ENCODE measurements at places on chromosomes 2 and 18.
A peak's percentile ranks its signal among the peaks of the same experiment; 100 is the strongest.

GRCh38 chr18:22946846-22947245 lies 13.7 kb downstream of the RBBP8 start:
- DNase-seq: no peak

DNA sequence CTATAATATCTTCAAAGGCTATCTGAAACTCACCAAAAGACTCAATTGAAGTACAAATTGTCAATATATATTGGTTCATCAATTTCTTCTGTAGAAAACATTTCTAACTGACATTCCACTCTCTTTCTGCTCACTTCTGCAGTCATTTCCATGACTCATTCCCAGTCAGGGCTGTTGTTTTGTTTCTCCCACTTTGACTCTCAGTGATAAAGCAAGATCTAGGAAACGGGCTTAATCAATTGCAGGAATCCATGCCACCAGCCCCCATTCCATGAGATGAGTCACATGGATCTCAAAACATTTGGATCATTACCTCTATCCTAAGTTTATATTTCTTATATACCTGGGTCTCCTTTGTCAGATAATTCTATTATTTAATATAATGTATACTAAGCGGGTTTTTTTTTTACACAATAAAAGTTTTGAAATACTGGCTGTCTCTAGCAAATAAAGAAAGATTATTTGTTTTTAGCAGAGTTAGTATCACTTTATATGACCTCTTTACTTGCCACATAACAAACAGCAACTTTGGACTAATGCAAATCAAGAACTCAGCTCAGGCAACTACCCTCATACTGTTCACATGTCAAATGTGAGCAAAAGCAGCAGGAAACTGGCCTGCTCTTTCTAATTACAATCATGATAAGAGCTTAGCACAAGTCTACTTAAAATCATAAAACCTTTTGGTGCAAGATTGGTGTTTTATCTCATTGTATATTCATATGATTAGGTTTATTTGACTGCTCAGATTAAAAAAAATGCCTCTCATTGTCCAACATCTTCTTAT lies 251.1 kb upstream of the PIK3C3 start:
- DNase-seq: no peak

DNA sequence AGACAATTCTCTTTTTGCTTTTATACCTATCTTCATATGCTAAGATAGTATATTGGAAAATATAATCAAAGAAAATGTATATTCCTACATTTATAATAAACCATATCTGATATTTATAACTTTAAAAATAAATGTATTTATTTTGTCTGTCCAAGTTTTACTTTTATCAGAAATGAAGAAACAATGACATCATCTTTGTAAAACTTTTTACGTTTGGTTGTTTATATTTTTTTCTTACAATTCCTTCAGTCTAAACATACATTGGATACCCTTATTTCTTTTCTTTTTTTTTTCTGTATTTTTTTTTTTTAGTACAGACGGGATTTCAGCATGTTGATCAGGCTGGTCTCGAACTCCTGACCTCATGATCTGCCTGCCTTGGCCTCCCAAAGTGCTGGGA lies 1577.0 kb upstream of the SLC39A10 start:
- no peak for DNase-seq

DNA sequence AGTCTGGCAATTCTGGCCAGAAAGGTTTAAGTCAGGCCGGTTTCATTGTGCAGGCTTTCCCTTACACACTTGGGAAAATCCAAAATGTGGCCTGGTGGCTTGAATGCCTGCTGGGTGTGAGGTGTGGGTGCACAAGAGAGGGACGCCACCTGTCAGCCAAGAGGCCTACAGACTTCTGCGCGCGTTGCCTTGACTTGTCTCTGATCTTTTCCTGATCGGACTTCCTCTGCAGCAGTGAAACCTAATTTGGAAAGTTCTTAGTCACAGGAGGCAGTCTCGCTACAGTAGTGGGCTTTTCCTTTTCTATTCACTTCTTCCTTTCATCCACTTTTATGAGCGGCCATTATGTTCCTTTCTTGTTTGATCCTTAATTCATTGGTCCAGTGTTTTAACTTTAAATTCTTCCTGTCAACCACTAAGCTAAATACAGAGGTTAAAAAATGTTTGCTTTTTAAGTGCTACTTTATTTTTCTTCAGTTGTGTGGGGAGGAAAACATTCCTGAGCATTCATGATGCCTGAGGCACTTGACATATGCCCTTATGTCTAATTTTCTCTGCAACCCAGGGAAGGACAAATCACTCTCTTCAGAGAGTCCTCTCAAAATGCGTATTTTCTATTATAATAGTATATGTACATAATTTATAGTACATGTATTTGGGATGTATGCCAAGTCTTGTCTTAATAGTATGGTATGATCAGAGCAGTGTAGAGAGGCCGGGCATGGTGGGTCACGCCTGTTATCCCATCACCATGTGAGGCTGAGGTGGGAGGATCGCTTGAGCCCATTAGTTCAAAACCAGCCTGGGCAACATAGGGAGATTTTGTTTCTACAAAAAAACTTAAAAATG lies 128.9 kb downstream of the WDSUB1 start:
- DNase-seq: no peak

- DNase-seq: peak; percentile 0
Measured at GRCh38 chr18:65206551-65207260, 544.1 kb upstream of the CDH7 start.

GRCh38 chr2:69279931-69280681 lies 106.9 kb downstream of the GFPT1 start:
- DNase-seq: no peak

- DNase-seq: no peak
Measured at GRCh38 chr18:56307354-56308170, 330.8 kb downstream of the TXNL1 start.

GRCh38 chr2:9690252-9690651 lies 59.5 kb upstream of the YWHAQ start:
- DNase-seq: no peak

- DNase-seq: no peak
Measured at GRCh38 chr2:180829261-180829660, 151.1 kb upstream of the UBE2E3 start.

DNA sequence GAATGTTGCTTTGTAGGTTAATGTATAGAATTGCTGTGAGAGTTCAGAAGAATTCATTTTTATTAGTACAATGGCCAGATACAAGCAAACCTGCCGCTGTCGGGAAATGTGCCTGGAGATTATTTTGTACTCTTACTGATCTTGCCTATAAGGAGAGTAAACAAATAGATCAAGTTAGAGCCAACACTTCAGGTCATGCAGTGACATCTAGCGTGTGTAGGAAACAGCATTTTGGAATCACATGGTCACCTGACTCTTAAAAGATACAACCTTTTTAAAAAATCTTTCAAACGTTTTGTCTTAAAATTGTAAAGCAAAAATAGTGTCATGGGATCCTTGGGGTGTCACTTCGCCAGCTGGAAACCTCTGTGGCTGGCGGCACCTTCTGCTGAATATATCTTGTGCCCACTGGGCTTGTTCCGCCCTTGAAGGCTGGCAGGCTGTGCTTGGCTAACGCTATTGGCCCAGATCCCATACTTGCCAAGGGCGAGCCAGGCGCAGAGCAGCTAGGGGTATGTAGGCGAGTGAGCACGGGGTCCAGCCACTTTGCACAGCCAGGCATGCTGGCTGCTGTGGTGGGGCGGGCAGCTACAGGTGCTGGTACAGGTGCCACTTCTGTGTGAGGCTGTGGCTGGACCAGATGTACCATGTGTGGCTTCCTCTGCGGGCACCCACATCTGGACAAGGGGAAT lies 19.5 kb upstream of the RPRM start:
- no peak for DNase-seq

GRCh38 chr2:27323596-27324285 lies 844 bp upstream of the MPV17 start:
- no peak for DNase-seq

GRCh38 chr2:148244593-148245292 lies 223.9 kb downstream of the MBD5 start:
- DNase-seq: no peak

GRCh38 chr2:205187731-205188130 lies 494.6 kb upstream of the NRP2 start:
- no peak for DNase-seq

DNA sequence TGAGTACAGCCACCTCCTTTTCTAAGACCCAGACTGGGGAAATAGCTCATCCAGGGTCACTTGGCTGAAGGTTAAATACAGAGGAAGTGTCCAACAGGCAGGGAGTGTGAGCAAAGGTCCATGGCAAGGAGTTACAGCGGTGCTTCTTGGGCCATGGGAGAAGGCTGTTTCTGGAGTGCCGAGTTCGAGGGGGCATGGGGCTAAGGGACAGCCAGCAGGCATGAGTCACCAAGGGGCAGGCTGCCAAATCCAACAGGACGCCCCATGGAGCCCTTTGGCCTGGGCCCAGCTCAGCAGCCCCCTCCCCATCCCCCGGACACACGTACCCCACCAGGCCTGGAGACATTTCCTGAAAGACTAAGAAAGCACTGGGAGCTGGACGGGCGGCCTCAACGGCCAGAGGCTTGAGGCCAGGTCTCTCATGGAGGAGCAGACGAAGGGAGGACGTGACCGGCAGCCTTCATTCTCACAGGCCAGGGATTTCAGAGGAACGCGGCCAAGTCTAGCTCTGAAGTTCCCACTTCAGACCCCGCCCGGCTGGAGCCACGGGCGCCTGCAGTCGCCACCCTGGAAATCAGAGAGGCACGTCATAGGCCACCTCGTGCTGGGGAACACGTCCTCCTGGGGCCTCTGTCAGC lies 160.4 kb downstream of the SMAD7 start:
- no peak for DNase-seq

DNA sequence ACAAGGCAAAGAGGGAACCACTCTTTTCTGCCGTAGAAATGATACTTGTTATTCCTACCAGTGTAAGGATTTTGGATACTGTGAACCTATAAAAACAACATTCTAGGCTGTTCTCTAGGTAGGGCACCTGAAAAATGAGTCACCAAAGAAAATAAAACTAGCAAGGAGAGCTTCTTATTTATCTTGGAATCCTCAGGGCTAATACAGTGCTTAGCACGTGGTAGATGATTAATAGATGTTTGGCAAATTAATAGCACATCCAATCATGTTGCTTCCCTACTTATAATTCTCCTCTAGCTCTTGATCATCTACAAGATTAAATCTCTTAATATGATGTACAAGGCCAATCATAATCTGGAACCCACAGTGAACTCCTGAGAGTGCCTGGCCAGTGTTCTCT lies 73.1 kb downstream of the AAK1 start:
- DNase-seq: no peak

- DNase-seq: no peak
Measured at GRCh38 chr2:225008935-225009334, 33.3 kb downstream of the DOCK10 start.

GRCh38 chr2:48728295-48728694 lies 27.2 kb downstream of the LHCGR start:
- DNase-seq: no peak

DNA sequence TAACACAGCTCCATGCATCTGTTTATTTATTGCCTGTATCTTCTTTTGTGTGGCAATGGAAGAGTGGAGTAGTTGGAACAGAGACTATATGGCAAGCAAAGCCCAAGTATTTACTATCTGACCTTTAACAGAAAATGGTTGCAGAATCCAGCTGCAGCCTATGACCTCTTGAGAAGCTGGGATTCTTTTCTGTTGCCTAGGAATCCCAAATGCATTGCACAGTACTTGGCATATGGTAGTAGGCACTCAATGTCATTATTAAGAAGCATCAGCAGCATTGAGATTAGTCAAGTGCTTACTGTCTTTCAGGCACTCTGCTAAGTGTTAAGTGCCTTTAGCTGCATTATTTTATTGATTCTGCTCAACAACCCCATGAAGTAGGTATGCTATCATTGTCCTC lies 331.6 kb downstream of the CCDC85A start:
- DNase-seq: no peak

- peak; percentile 45 for DNase-seq
Measured at GRCh38 chr2:174752403-174753037, 11.8 kb downstream of the CHRNA1 start.

- DNase-seq: no peak
Measured at GRCh38 chr2:8234253-8234652, 447.6 kb upstream of the ID2 start.

- DNase-seq: no peak
Measured at GRCh38 chr2:60693551-60693950, 62.5 kb upstream of the PAPOLG start.

- DNase-seq: peak; percentile 68
Measured at GRCh38 chr18:63074981-63075404, 244.6 kb downstream of the BCL2 start.

- DNase-seq: no peak
Measured at GRCh38 chr2:109295070-109295780, 166.2 kb downstream of the SH3RF3 start.

DNA sequence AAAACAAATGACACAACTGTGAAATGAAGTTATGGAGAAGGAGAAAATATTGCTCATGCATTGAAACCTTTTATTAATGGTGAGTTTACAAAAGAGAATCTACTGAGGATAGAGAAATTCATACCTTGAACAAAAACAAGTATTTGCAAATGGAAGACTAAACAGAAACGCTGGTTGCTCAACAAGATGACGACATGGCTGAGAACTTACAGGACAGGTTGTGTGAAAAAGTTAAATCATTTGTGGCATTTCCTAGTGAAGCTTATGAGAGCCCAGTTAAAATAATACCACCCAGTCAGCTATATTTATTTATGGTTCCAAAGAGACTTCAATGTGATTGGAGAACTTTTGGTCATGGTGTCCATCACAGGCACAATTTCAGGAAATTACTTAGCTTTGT lies 148.6 kb upstream of the PKDCC start:
- DNase-seq: no peak

DNA sequence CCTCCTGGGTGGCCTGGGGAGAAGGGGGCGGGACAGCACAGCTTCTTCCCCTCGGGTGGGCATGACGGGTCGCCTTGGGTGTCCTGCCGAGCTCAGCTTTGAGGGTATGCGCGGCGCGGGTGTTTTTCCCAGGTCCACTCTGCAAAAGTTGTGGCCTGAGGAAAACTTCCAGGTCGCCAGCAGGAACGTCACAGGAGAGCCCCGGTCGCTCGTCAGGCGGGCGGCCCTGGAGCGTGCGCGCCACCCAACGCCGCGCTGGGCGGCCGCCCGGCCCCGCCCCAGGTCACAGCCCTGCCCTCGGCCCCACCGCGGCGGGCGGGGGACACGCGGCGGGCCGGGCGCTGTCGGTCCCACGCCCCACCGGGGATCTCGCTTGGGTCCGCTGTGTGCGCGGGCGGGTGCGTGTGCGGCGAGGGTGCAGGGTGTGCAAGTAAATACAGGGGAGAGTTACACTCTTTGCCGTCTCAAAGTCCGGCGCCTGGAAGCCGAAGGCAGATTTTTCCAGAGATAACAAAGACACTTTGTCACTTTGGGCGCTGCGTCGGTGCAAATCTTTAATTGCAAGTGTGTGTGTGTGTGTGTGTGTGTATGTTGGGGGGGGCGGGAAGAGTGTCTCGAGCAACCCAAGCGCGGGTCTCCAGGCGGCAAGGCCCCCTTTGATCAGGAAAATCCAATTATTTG lies 616 bp upstream of the SP5 start:
- DNase-seq: no peak

DNA sequence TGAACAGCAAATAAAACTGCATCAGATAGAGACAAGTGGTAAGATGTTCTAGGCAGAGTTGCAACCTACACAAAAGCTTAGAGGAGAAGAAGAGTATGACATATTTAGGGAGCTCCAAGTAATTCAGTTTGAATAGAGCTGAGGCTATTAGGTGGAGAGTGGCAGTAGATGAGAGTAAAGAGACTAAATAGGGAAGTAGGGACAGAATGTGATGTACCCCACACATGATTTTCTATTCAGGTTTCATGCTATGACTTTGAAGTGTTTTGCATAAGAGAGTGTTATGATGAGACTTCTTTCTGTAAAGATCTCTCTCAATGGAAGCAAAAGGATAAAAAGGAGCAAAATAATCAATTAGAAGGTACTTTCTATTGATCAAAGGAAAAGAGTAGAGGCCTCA lies 206.8 kb upstream of the ERBB4 start:
- DNase-seq: no peak
